Stimulated activated naive CD4-positive, alpha-beta T cell (primary cell): ENCODE measurements at places on chromosomes 6 and 20.

GRCh38 chr6:134007077-134007476 is 45.3 kb downstream of the SLC2A12 start:
- no peak for DNase-seq

DNA sequence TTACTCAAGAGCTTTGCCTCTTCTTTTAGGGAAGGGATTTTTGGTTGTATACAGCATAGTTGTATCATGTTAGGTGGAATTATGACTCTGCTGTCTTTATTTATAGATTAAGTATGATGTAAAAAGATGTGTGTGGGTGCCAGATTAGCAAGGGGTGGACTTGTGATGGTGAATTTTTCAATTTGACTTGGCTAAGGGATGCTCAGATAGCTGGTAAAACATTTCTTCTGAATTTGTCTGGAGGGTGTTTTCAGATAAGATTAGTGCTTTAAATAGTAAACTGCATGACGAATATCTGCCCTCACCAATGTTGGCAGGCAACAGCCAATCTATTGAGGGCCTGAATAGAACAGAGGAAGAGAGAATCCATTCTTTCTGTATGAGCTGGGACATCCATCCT is 173.3 kb upstream of the TNFAIP3 start:
- DNase-seq = no peak

DNA sequence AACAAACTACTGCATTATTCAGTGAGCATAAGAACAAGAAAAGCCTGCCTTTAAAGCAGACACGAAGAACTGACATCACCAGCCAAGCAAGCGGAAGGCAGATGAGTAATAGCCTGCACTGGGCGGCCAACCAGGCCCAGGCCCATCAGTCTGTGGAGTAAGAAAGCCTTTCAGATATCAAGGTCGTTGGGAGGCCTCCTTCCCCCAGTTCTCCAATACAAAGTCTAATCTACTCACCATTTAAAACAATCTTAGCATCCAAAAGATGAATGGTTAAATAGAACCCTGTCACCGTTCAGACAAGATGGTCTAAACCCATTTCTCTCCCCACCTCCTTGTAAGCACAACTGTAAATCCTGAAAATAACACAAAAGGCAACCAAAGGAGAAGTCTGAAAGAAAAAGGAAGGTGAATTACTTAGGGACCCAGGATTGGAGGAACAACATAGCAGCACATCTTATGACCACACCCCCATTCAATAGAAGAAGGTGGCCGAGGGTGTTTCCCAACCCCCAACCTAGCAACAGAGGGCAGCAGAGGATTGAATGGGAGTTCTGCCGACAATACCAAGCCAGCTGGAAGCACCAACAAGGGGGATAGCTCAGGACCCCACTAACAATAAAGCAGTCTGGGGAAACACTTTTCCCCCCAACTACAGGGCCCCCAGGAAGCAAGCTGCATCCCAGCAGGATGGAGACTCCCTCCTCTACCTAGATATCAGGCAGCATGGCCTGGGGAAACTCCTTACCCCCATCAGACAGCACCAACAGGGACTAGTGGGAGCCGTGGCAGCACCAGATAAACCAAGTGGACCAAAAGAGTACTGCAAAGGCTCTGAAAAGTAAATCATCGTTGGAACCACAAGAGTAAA is 67.9 kb downstream of the ZHX3 start:
- no peak for DNase-seq

DNA sequence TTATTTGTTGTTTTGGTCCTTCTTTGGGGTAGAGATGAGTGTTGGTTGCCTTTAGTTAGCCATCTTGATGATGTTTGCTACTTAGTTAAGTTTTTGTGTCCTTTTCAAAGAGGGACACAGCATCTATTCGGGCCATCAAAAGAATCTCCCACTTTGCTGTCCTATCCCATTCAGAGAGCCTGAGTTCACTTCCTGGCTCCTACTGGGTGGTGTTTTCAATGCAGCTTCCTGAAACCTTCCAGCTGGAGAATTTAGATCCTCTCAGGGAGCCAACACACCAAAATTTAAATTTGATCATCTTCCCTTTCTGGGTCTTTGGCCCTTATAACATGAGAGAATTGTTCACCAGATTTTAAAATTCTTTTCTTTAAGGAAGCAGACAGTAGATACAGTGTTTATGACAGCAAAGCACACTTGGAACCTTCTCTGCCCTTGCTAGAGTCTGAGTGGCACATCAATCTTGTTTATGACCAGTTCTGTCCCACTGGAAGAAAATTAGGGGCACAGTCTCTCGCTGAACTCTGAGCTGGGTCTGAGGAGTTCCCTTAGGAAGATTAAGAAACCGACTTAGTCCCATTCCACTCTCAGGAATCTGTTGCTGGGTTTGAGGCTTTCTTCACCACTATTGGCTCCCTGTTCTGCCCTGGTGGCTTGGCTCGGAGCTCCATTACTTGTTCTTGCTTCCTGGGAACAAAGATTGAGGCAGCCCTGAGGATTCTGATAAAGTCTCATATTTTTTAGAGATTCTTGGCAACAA is 115.5 kb downstream of the CCDC170 start:
- no peak for DNase-seq

DNA sequence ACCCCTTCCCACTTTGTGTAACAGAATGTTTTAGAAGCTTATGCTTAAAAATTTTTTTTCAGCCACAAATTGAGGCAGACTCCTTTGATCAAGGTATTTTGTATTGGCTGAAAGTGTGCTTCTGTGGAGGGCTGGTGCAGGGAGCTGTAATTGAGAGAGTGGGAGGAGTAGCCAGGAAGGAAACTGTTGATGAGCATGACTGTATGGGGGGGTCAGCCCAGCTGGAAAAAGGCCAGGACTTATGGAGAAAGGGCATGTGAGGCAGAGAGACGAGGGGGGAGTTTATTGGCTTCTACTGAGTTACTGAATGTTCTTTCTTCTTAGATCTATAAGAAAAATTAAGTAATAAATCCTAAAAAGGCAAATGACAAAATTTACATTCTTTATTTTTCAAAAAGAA is 13.4 kb downstream of the RFPL4B start:
- no peak for DNase-seq

DNA sequence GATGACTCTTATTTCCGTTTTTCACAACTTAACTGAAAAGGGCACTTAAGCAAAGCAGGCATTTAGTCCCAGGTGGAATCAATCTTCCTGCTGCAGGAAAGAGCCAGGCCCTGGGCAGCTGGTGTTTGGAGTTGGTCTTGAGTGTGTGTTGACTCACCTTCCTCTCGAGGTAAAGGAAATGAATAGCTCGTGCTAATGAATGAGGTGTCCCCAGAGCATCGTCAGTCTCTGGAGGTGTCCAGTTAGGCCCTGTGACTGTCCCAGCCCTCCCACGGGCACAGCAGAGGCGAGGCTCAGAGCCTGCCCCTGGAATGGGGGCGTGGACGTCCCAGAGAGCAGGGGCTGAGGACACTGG is 277.7 kb downstream of the NRN1 start:
- DNase-seq = no peak

GRCh38 chr20:14879020-14879697 is 541.7 kb upstream of the FLRT3 start:
- no peak for DNase-seq

- no peak for DNase-seq
Measured at GRCh38 chr6:127053032-127053874, 65.2 kb upstream of the RSPO3 start.

- DNase-seq = no peak
Measured at GRCh38 chr20:36812594-36813463, 39.3 kb upstream of the DSN1 start.

GRCh38 chr6:39836606-39837005 is 44.4 kb downstream of the DAAM2 start:
- DNase-seq = no peak

DNA sequence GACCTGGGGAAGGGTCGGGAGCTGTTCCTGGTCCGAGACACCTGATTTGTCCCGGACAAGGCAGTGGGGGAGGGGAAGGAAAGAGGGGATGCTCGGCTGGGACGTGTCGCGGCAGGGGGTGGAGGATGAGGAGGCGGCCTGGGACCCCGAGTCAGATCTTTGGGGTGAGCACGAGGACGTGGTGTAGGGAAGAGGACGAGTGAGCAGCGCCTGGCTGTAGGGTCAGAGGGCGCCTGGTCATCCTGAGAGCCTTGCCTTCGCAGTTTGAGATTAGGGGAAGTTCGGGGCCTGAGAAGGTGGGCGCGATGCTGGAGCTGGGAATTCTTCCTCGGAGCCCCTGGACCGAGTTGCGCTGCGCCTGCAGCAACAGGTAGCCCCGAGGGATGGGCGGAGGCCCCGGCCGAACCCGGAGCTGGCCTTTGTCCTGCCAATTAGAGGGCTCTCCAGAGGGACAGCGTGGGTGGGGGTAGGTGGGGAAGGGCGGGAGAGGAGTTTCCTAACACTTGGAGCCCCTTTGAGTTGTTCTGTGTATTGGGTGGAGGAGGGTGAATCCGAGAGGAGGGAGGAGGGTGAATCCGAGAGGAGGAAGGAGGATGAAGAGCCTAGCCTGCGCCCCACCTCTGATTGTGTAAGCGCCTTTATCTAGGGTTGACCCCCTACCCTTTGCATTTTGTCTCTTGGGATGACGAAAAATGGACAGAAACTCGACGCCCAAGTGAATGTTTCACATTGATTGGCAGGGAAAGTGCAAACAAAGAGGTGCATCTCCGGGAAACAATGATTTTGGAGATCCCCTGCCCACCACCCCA is 72.0 kb downstream of the SOX4 start:
- DNase-seq = no peak

DNA sequence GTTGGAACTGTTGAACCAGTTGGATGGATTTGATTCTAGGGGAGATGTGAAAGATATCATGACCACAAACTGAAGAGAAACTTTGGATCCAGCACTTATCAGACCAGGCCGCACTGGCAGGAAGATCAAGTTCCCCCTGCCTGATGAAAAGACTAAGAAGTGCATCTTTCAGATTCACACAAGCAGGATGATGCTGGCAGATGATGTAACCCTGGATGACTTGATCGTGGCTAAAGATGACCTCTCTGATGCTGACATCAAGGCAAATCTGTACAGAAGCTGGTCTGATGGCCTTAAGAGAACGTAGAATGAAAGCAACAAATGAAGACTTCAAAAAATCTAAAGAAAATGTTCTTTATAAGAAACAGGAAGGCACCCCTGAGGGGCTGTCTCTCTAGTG is 72.8 kb upstream of the CDYL start:
- DNase-seq = no peak

DNA sequence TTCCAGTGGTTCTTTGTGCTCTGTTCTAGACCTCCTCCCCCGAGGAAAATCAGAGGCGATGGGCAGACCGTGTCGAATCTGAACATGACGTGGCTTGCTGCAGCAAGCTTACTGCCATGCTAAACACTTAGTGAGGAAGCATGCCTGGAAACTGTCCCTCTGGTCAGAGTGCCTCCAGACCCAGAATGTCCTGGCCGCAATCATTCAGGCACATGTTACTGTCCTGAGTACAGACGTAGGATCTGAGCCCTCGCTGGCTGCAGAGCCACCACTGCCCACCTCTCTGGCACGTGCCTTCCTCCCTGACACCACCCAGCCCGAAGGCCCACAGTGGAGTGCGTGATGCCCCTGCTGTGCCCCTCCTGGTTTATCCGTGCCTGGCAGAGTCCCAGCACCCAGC is 163.6 kb downstream of the SYNDIG1 start:
- no peak for DNase-seq

- no peak for DNase-seq
Measured at GRCh38 chr20:47355489-47356219, 845 bp downstream of the ZMYND8 start.

- DNase-seq = no peak
Measured at GRCh38 chr6:124924333-124924759, 37.9 kb upstream of the RNF217 start.

DNA sequence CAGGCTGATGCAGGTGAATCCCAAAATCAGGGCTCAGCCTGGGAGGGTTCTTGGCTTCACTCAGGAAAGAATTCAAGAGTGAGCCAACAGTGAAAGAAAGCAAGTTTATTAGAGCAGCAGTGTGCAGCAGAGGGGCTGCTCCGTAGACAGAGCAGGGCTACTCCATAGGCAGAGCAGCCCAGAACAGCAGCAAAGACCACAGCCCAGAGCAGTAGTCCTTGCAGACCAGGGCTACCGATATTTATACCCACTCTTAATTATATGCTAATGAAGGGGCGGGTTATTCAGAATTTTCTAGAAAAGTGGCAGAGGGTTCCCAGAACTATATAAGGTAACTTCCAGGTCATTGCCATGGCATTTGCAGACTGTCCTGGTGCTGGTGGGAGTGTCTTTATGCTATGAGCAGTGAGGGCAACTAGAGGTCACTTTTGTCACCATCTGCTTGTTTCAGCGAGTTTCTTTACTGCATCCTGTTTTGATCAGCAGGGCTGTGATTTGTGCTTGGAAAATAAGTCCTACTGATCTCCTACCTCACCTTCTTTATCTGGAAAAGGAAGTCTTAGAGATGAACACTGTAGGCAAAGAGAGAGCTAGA is 39.8 kb upstream of the PTPN1 start:
- no peak for DNase-seq

DNA sequence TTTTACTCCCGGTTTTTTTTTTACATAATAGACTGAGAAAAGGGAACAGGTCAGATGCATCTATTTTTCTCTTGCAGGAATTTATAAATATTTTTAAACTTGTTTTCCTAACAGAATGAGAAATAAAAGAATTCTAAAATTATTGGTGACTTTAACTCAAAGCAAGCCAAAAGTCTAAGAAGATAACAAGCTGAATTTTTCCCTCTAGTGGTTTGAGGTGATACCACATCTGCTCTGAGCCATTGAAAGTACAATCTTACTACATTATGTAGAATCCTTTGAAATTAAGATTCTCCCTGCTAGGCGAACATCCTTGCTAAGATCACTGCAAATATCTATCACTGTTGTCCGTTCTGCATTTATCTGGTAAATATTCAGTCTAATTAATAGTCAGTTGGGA is 10.7 kb upstream of the STMND1 start:
- no peak for DNase-seq

GRCh38 chr20:51460569-51461265 is 81.8 kb downstream of the NFATC2 start:
- no peak for DNase-seq

GRCh38 chr20:18989736-18990474 is 176.3 kb downstream of the SCP2D1 start:
- DNase-seq = no peak

GRCh38 chr6:16840725-16841124 is 79.5 kb upstream of the ATXN1 start:
- no peak for DNase-seq

DNA sequence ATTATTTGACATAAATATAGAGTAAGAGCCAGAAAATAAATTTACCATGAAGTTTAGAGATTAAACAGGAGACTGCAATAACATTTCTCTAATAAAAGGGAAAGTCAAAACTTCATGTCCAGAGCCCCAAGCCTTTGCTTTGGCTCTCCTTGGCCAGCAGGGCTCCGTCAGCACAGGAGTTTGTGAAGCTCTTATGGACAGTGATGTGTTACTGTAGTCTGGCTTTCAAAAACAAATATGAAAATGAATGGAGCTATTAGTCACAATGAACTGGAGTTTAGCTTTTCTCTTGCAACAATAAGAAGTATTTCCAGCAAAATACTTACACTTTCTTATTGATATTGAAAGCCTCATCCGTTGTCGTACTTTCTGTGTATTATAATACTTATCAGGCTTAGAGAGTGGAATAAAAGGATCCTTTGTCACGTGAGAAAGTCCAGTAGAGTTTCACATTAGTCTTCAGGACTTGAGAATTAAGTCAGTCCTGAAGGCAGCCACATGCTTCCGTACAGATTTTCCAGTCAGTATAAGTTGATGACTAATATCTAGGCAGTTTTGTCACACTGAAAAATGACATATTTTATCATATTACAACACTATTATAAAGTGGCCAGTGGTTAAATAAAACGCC is 117.0 kb upstream of the PRL start:
- DNase-seq = no peak

GRCh38 chr20:4141291-4142240 is 126.2 kb upstream of the RNF24 start:
- no peak for DNase-seq
